ENCODE measurements at places on chromosomes 13 and 19.

DNA sequence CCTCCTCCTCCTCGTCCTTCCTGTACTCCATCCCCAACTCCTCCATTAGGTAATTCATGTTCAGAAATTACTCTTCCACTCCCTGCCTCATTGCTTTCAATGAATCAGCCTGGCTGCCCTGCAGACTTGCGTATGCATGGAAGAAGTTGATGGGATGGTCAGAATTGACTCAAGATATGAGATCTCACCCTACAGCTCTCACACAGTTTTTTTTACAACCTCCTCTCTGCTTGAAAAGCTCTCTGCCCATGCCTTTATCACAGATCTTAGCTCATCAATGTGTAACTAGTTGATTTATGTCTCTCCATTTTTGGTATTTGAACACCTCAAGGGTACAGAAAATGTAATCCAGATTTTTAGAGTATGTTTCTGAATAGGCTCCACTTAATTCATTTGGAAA is 506.9 kb downstream of the TBC1D4 start:
- DNase-seq: no peak

DNA sequence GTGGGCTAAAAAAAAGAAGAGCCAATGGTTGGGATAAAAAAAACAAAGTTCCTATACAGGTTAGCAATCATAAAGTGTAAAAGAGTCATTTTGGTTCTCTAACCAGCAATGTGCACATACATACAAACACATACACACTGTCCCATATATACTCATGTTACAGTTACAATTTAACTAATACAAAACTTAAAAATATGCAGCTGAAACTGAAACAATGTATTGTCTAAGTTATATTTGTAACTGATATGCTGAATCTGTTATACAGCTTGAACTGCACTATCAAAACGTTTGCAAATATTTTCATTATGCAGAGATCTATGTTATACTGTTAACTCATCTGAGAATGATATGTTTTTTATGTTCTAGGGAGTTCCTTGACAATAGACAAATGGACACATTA is 173.7 kb downstream of the KLF12 start:
- no peak for DNase-seq

DNA sequence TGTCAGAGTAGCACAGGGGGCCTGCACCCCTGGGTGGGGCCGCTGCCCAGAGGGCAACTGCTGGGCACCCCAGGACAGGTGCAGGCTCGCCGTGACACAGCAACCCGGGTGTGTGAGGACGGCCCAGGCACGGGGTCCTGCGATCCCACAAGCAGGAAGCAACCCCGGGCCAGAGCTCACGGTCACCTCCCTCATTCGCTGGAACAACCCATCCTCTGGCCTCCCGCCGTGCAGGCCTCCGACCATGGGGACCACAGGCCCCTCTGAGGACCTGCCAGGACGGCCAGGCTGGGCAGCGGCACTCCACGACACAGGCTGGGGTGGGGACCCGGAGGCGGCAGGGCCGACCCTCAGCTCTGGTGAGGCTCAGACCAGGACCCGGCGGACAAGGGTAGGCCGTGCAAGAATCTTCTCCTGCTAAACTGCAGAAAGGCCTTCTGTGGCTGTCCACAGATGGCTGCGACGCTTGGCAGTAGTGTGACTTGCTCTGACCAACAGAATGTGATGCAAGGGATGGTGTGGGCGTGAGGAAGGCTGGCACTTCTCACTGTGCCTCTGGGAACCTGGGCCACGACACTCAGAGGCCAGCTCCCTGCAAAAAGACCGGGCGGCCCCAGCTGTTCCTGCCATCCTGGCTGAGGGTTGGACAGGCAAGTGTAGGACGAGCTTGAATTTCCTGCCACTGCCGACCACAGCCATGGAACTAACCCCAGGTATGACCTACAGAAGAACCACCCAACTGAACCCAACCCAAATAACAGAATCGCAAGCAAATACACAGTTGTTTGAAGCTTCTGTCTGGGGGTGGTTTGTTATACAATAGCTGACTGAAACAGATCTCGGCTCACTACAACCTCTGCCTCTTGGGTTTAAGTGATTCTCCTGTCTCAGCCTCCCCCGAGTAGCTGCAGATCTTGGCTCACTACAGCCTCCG is 26.5 kb downstream of the PIP5K1C start:
- DNase-seq: no peak

DNA sequence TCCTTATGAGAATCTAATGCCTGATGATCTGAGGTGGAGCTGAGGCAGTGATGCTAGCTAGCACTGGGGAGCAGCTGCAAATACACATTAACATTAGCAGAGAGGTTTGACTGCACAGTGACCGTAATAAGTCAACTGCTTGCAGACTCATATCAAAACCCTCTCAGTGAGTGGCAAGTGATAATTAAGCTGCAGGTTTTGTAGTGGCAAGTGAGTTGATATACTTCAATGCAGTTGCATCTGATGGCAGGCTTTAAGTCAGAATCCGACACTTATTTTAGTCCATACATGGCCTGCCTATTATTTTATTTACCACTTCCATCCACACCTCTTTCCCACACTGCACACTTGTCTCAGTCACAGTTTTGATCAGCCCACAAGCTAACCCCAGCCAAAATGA is 209.2 kb upstream of the IRS2 start:
- DNase-seq: no peak

Measured in natural killer cell treated with Interleukin-12 subunit alpha and Interleukin-12 subunit beta and Interleukin-15 and Interleukin-18, amount 100 ng/mL, for 72 hours (primary cell).